Spinal cord (tissue), 10 donors: ENCODE measurements at places on chromosomes 4 and X. TPM values are rescaled to one million over a fixed set of nuclear protein-coding genes. Genes with fewer than 3 reads are reported as not detected.

DNA sequence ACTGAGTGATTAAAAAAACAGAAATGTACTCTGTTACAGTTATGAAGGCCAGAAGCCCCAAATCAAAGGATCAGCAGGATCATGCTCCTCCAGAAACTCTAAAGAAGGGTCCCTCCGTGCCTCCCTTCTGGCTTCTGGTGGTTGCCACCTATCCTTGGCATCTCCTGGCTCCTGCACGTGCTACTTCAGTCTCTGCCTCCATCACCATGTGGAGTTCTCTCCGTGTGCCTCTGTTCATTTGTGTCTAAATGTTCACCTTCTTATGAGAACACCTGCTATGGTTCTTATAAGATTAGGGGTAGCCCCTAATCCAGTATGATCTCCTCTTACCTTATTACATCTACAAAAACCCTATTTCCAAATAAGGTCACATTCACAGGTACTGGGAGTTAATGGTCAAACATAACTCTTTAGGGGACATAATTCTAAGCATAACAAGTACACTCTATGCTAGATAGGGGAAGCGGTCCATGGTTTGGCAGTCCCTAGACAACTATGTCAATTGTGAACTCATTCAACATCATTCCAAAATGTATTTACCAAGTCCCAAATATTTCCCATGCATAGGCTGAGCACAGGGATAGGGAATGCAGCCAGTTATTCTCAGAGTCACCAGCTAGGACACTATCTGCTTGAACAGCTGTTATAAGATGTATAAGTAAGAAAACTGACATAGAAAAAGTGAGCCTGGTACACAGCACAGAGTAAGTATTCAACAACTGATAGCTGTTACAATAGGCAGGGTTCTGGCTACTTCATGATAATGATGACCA, 295.5 kb upstream of the BOD1L1 start:
- no peak for DNase-seq

DNA sequence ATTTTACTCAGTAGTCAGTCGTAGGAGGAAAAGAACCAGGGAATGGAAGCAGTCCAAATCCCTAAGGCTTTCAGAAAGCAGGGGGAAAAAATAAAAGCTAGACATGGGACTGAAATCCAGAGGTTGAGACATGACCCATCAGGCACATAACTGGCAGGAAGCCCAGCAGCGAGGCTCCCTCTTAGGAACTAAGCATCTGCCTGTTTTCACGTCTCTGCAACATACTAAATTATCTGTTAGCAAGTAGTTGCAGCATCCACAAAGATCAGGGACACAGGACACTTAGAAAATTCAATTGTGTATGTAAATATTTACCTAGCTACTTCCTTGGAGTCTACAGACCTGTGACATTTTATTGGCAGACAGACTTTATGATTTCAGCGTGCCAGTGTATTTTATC, 118.0 kb upstream of the EDNRA start:
- DNase-seq, result no peak

- no peak for DNase-seq
Observed at GRCh38 chrX:104641176-104641575, 75.2 kb downstream of the IL1RAPL2 start.

- no peak for DNase-seq
Observed at GRCh38 chrX:117768861-117769604, 347.6 kb downstream of the KLHL13 start.

DNA sequence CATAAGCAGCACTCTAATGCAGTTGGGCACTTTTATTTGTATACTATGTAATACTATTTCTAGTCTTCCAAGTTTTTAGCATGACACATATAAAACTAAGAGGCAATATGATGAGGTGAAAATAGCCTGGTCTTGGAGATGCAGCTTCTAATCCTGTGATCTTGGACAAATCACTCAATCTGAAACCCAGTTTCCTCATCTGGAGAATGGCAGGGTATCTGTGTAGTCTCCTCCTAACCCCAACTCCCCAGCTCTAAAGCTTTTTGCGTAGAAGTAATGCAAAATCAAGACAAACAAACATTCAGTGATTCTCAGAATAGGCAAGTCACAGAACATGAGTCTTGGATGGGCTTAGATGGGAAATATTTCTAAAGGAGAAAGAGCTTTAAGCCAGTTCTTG, 36.7 kb upstream of the IL21 start:
- DNase-seq, result no peak

- DNase-seq, result no peak
Observed at GRCh38 chr4:172018358-172018757, 205.2 kb downstream of the GALNTL6 start.

- no peak for DNase-seq
Observed at GRCh38 chrX:24306440-24306839, 7.4 kb downstream of the SUPT20HL2 start.

GRCh38 chr4:121801715-121802075, 572 bp downstream of the EXOSC9 start:
- no peak for DNase-seq

GRCh38 chrX:24229400-24229879, 79.9 kb downstream of the ZFX start:
- DNase-seq, result no peak

- no peak for DNase-seq
Observed at GRCh38 chr4:154534296-154534695, 15.9 kb downstream of the PLRG1 start.

DNA sequence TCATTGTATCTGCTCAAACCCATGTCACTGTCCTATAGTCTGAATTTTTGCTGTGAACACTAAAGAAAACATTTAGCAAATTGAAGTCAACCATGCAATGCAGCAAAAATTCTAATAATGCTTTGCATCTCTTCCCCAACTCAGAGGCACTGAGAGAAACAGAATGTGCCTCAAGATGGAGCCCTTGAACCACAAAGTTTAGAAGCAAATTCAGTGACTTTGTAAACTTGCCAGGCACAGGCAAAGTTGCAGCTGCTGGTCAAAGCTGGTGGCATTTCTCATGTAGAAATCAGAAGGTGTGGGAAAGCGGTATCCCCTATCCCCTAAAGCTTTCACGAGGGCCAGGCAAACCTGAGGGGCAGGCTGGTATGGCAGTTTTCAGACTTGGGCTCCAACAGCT, 121.7 kb upstream of the DIPK2B start:
- peak; percentile 38 for DNase-seq

DNA sequence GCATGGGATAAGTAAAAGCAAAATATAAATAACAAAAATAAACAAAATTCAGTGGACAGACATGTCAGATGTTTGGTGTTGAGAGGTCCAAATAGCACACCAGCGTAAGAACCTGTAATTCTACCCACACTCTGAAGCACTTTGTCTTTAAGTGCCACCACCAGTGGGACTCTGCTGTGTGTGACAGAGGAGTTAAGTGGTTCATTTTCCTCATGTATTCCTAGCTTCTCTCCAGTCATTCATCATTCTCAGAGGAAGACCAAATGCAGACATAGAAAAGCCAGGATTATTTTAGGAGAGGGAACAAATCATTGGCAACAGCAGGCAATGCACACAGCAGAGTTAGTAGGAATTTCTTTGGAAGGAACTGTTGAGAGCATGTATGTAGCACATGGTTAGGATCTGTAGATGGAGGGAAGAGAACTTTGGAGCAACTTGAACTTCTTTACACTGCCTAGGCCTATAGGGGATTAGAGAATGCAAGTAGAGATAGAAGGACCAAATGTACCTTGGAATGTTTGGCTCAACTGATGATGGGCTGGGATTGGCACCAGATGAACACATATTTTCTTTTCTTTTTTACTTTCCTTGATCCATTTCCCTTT, 43.0 kb upstream of the ARHGAP24 start:
- DNase-seq, result no peak

- DNase-seq, result no peak
Observed at GRCh38 chr4:122612540-122612939, 8.3 kb downstream of the IL21 start.

DNA sequence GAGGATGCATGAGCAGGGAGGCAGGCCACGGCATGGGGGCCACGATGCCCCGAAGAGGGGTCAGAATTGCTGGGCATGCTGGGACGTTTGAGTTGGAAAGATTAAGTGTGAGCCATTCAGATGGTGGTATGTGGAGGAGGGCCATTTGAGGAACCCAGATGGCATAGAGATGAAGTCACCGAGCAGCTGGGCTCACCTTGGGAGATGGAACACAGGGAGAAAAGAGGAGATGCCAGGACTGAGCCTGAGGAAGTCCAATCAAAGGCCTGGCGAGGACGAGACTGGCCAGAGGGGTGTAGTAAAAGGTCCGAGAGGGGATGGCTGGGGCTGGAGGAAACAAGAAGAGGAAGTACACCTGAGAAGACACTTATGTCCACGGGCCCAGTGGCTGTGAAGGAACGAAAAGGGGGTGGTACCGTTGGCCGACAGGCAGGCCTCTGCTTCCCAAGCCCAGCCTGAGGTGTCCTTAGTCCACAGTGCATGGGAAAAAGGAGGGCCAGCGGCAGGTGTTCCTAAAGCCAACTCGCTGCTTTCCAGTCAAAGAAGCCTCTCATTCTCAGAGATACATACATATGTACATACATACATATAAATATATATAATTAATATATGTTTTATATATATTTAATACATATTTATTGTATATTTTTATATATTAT, 54.6 kb upstream of the CLCN4 start:
- DNase-seq, result no peak

DNA sequence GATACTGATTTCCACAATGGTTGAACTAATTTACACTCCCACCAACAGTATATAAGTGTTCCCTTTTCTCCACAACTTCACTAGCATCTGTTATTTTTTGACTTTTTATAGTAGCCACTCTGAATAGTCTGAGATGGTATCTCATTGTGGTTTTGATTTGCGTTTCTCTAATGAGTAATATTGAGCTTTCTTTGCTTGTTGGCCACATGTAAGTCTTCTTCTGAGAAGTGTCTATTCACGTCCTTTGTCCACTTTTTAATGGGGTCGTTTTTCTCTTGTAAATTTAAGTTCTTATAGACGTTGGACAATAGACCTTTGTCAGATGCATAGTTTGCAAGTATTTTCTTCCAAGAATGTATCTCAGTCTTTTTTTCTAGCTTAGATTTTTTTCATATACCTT, 10.0 kb downstream of the FBXW7 start:
- DNase-seq, result no peak

DNA sequence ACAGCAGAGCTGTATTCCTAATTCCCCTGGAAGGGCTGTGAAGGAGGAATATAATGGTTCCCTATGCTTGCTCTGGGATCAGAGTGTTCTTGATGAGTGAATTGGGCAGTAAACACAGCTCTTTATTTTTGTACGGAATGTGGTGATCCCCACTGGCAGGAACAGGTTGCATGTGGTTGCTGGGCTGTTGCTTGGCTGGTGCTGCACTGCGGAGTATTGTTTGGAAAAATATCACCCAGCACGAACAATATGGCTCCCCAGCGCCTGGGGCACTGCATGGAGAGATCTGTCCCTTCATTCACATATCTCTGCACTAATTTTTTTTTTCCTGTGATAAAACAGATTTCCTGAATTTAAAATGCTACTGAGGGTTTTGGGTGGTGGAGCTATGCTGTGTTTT, 119.7 kb downstream of the MGST2 start:
- no peak for DNase-seq

DNA sequence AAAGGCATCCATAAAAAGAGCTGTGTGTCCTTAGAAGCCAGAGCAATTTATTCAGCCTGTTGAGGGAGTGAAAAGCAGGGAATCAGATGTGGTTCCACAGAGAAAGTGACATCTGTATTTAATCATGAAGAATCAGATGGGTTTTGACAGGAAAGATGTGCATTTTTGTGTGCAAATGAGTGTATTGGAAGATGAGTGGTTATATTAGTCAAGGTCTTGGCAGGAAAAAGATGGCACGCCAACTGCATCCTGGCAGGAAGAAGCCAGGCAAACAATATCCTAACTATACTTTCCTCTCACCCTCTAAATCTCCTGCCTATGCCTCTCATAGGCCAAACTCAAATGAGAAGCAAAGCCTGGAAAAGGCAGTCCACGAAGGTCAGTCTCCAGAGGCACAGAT, 59.1 kb downstream of the SCFD2 start:
- DNase-seq, result no peak

GRCh38 chrX:12981880-12982279, 7.0 kb downstream of the TMSB4X start:
- DNase-seq, result no peak

GRCh38 chr4:51831133-51831532, 11.8 kb upstream of the DCUN1D4 start:
- DNase-seq, result peak; percentile 26

DNA sequence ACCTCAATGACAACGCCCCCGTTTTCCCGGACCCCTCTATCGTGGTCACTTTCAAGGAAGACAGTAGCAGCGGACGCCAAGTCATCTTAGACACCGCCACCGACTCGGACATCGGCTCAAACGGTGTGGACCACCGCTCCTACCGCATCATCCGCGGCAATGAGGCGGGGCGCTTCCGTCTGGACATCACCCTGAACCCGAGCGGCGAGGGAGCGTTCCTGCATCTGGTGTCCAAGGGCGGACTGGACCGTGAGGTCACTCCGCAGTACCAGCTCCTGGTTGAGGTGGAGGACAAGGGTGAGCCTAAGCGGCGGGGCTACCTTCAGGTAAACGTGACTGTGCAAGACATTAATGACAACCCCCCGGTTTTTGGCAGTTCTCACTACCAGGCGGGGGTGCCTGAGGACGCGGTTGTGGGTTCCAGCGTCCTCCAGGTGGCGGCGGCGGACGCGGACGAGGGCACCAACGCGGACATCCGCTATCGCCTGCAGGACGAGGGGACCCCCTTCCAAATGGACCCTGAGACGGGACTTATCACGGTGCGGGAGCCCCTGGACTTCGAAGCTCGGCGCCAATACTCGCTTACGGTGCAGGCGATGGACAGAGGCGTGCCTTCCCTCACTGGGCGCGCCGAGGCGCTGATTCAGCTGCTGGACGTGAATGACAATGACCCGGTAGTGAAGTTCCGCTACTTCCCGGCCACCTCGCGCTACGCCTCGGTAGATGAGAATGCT, 2.2 kb downstream of the FAT4 start:
- DNase-seq, result peak; percentile 71

DNA sequence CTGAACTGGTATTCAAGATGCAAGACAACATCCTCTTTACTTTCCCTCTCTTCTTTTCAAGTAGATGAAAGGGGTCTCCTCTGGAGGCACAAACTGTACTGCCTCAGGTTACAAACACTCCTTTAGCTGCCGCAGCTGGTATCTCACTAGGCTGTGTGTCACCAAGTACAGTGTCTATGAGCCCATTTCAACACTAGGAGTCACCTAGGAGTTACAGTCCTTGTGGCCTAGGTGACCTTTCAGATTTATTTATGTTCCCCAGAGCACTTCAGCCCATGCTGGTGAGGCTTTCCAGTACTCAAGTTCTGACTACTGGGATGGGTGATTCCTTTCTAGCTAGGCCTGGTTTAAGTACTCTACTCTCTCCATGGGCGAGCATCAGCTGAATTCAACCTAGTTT, 32.4 kb upstream of the TMLHE start:
- DNase-seq, result no peak

- DNase-seq, result no peak
Observed at GRCh38 chrX:13911586-13911985, 94.7 kb upstream of the GPM6B start.

GRCh38 chr4:48127682-48128404, 6.2 kb downstream of the TXK start:
- DNase-seq, result no peak

The ATOH1 gene
- not detected for polyA plus RNA-seq

The SERTM2 gene
- 2.0 TPM for polyA plus RNA-seq

The COL25A1 gene
- polyA plus RNA-seq, result 12.1 TPM

The GASK1B gene
- polyA plus RNA-seq, result 75.9 TPM

The TBC1D9 gene
- 48.3 TPM for polyA plus RNA-seq

The AFP gene
- 8.4 TPM for polyA plus RNA-seq

The TLR6 gene
- 1.4 TPM for polyA plus RNA-seq

The CXCR3 gene
- polyA plus RNA-seq, result not detected

The ETDB gene
- not detected for polyA plus RNA-seq

The ZMAT1 gene
- polyA plus RNA-seq, result 30.6 TPM

The LRRC66 gene
- polyA plus RNA-seq, result 0.82 TPM

The CAMK2D gene
- 88.3 TPM for polyA plus RNA-seq

The CENPU gene
- 22.3 TPM for polyA plus RNA-seq

The RELL1 gene
- 14.9 TPM for polyA plus RNA-seq
